ENCODE measurements at places on chromosomes 4 and X. TPM values are rescaled to one million over a fixed set of nuclear protein-coding genes. Genes with fewer than 3 reads are reported as not detected.

Gene SLC49A3
- polyA plus RNA-seq: 7.1 TPM

- no peak for DNase-seq
These were observed 6.3 kb upstream of the ADD1 start for GRCh38 chr4:2837110-2837903.

GRCh38 chr4:67762086-67762485, 7.9 kb upstream of the GNRHR start:
- no peak for DNase-seq

Gene MAOA
- polyA plus RNA-seq: 20.9 TPM

- DNase-seq: no peak
These were observed 163.7 kb downstream of the CFAP47 start for GRCh38 chrX:36083256-36083655.

Gene PLRG1
- 88.4 TPM for polyA plus RNA-seq

DNA sequence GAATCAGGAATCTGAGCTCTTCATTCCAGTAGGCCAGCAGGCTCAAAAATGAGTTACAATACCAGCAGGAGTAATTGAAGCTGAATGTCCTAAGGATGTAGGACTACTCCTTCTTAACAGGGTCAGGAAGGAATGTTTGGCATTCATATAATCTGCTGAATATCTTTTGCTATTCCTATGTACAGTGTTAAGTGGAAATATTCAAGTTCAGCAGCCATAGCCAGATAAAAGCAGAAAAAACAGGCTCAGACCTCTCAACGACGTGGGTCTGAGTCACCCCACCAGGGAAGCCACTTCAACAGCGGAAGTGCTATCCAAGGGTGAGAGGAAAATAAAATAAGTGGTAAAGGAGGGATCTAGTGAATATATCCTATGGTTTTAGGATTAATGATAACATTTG, 577.0 kb downstream of the SPOCK3 start:
- DNase-seq: no peak

Measured in left renal pelvis (tissue), 4 donors.